ENCODE measurements at places on chromosomes 16 and 17.

GRCh38 chr17:34669511-34669910 is 90.1 kb downstream of the TMEM132E start:
- no peak for DNase-seq
- no peaks in the 10 kb centered on the region for H3K36me3 ChIP-seq
- H3K4me1 ChIP-seq, result no peaks in the 10 kb centered on the region
- H3K27me3 ChIP-seq, result no peaks in the 10 kb centered on the region

- H3K4me3 ChIP-seq, result no peak overlapping the region
- H3K27ac ChIP-seq, result no peak overlapping the region
- no peaks in the 10 kb centered on the region for H3K36me3 ChIP-seq
- no peak for DNase-seq
- H3K4me1 ChIP-seq, result no peaks in the 10 kb centered on the region
Measured at GRCh38 chr16:23254338-23254737, 47.8 kb upstream of the SCNN1B start.

GRCh38 chr17:44024271-44024663 is 9.5 kb upstream of the TMEM101 start:
- no peak overlapping the region for H3K27ac ChIP-seq
- H3K4me3 ChIP-seq, result no peak overlapping the region
- no peak for DNase-seq
- no peaks in the 10 kb centered on the region for H3K4me1 ChIP-seq
- no peaks in the 10 kb centered on the region for H3K27me3 ChIP-seq

DNA sequence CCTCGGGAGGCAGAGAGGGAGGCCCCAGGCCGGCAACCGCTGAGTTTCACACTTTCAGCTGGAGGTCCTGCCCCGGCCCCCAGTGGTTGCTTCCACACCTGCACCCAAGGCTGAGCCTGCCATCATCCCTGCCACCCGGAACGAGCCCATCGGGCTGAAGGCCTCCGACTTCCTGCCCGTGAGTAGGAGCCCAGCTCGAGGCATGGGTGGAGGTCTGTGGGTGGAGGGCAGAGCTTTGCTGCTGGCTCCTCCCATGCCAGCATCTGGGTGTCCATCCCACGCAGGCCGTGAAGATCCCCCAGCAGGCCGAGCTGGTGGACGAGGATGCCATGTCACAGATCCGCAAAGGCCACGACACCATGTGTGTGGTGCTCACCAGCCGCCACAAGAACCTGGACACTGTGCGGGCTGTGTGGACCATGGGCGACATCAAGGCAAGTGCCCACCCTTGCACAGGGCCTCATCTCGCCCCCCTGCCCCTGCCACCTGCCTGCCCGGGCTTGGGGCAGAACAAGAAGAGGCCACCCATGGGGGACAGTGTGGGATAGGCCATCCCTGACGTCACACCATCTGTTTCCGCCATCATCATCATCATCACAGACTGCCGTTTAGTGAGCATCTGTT is 19.6 kb downstream of the KATNB1 start:
- no peaks in the 10 kb centered on the region for H3K4me1 ChIP-seq
- H3K27me3 ChIP-seq, result no peaks in the 10 kb centered on the region
- peaks cover 6% of the 10 kb centered on the region for H3K36me3 ChIP-seq
- no peak overlapping the region for H3K4me3 ChIP-seq

DNA sequence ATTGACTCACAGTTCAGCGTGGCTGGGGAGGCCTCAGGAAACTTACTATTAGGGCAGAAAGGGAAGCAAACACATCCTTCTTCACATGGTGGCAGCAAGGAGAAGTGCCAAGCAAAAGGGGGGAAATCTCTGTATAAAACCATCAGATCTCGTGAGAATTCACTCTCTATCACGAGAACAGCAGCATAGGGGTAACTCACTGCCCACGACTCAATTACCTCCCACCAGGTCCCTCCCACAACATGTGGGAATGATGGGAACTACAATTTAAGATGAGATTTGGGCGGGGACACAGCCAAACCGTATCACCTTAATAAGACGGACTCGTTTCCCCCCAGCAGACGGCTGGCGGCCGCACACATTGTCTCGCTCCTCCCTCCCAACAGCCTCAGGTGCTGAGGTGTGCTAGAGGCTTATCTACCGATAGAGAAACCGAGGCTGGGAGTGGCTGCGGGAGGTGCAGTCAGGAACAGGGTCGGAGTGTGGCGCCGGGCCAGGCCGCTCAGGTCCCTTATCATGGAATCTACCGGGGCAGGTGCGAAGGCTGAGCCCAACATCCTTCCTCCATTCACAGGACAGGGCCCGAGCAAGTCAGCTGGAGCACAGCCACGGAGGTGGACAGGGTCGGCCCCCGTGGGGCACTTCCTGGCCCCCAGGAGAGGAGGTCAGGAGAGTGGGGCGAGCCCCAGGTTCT is 4.9 kb upstream of the ZG16B start:
- no peak overlapping the region for H3K27ac ChIP-seq
- no peak overlapping the region for H3K4me3 ChIP-seq
- H3K4me1 ChIP-seq, result no peaks in the 10 kb centered on the region

DNA sequence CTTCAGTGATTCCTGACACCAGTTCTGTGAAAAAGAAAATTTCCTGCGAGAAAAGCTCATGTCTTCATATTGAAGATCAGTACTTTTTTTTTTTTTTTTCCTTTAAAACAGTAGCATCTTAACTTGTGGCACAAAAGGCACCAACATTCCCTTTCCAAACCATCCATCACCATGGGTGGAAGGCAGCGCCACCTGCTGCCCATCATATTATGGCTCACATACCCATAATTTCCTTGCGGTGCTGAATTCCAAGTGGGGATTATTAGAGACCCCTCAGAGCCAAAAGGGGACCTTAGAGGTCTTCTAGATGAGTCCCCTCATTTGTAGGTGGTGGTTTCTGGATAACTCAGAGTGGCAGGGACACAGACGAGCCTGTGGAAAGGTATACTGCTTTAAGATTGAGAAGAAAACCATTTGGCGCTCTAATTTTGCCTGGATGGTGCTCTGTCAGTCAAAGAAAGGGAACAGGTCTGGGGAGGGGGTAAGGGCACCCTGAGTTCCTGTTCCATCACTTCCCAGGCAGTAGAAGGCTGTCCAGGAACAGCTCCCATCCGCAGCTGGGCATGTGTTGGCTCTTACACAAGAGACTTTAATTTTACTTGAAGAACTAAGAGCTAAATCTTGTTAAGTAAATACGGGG is 7.9 kb upstream of the SOST start:
- H3K27me3 ChIP-seq, result no peaks in the 10 kb centered on the region
- H3K27ac ChIP-seq, result no peak overlapping the region
- peaks cover 27% of the 10 kb centered on the region for H3K36me3 ChIP-seq
- DNase-seq, result no peak
- H3K4me3 ChIP-seq, result no peak overlapping the region

DNA sequence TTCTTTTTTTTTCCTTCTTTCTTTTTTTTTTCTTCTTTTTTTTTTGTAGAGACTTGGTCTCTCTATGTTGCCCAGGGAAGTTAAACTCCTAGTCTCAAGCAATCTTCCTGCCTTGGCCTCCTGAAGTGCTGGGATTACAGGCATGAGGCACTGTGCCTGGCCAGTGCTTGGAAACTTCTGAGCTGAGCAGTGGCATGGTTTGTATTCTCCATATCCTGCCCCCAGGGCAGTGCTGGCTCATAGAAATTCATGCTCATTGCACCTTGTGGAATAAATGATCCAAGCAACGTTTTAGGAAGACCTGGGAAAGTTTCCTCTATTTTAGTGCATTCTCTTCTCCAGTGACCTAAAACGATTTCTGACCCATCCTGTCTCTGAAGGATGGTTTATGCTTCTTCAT is 16.7 kb upstream of the SYT17 start:
- H3K4me1 ChIP-seq, result no peaks in the 10 kb centered on the region
- no peak for DNase-seq

GRCh38 chr17:74541176-74542111 is 4.5 kb downstream of the CD300C start:
- H3K27me3 ChIP-seq, result no peaks in the 10 kb centered on the region
- no peaks in the 10 kb centered on the region for H3K4me1 ChIP-seq
- no peak for DNase-seq
- no peak overlapping the region for H3K4me3 ChIP-seq
- no peaks in the 10 kb centered on the region for H3K36me3 ChIP-seq

GRCh38 chr16:89315791-89316581 is 98.5 kb downstream of the ZNF778 start:
- DNase-seq, result no peak
- no peaks in the 10 kb centered on the region for H3K36me3 ChIP-seq
- H3K27ac ChIP-seq, result peak overlapping the region; percentile 47
- H3K4me3 ChIP-seq, result no peak overlapping the region

- H3K4me1 ChIP-seq, result no peaks in the 10 kb centered on the region
- H3K27me3 ChIP-seq, result no peaks in the 10 kb centered on the region
- DNase-seq, result no peak
- no peak overlapping the region for H3K27ac ChIP-seq
- H3K36me3 ChIP-seq, result no peaks in the 10 kb centered on the region
- H3K4me3 ChIP-seq, result no peak overlapping the region
Measured at GRCh38 chr16:87515475-87516330, 22.9 kb upstream of the ZCCHC14 start.

DNA sequence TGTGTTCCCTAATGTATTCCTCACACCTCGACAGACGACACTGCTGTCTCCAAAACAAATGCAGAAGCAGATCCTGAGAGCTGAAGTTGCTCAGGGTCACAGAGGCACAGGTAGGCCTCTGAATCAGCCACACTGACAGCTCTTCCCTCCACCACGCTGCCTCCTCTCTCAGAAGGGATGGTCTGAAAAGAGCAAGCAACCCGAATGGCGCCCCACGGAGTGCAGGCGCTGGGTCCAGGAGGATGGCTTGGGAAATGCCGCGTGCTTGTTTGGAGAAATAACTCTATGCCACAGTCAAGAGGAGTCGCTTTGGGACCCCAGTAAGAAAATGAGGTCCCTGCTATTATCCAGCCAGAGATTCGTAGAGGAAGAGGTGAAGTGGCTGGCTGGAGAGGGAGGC is 15.9 kb downstream of the CYB561 start:
- H3K27ac ChIP-seq, result no peak overlapping the region
- no peaks in the 10 kb centered on the region for H3K27me3 ChIP-seq
- no peak for DNase-seq

GRCh38 chr16:67552476-67552875 is 9.8 kb upstream of the CTCF start:
- no peak overlapping the region for H3K4me3 ChIP-seq
- H3K27me3 ChIP-seq, result no peaks in the 10 kb centered on the region
- no peaks in the 10 kb centered on the region for H3K36me3 ChIP-seq
- DNase-seq, result no peak
- no peak overlapping the region for H3K27ac ChIP-seq
- H3K4me1 ChIP-seq, result no peaks in the 10 kb centered on the region

DNA sequence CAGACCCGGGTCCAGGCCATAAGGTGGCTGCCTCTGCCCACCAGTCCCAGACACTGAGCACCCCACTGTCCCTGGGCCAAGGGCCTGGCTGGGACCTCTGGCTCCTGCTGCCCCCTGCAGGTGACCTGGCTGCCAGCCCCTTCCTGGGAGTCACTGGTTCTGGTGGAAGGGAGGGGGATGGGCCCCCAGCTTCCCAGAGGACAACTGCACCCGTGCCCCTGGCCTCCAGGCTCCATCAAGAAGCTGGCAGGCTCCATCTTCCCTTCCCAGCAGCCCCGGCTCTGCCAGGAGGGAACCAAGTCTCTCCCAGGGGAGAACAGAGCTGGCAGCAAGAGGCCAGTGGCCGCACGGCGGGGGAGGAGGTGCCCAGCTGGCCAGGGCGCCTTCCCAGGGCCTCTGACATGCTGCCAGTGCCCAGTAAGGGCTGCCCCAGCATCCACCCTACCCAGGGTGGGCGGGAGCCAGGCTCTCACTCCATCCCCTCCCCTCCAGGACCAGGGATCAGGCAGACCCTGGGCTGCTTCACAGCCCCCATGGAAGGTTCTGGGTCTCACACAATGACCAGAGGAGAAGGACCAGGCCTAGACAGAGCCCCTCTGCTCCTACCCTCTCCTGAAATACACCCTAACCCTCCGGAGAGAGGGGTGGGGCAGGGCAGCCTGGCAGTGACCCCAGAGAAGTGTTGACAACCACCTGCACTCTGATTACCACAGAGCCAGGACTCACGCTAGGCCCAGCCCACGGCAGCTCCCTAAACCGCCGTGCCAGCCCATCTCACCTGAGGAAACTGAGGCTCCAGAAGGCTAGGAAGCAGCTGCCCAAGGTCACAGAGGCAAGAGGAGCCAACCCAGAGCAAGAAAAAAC is 3.6 kb downstream of the CLUH start:
- H3K27me3 ChIP-seq, result no peaks in the 10 kb centered on the region
- H3K36me3 ChIP-seq, result no peaks in the 10 kb centered on the region
- peak overlapping the region; percentile 84 for H3K4me3 ChIP-seq
- H3K4me1 ChIP-seq, result peaks cover 33% of the 10 kb centered on the region

GRCh38 chr16:26598061-26598460 is 468.7 kb upstream of the C16orf82 start:
- no peak for DNase-seq
- no peak overlapping the region for H3K4me3 ChIP-seq
- no peaks in the 10 kb centered on the region for H3K27me3 ChIP-seq

DNA sequence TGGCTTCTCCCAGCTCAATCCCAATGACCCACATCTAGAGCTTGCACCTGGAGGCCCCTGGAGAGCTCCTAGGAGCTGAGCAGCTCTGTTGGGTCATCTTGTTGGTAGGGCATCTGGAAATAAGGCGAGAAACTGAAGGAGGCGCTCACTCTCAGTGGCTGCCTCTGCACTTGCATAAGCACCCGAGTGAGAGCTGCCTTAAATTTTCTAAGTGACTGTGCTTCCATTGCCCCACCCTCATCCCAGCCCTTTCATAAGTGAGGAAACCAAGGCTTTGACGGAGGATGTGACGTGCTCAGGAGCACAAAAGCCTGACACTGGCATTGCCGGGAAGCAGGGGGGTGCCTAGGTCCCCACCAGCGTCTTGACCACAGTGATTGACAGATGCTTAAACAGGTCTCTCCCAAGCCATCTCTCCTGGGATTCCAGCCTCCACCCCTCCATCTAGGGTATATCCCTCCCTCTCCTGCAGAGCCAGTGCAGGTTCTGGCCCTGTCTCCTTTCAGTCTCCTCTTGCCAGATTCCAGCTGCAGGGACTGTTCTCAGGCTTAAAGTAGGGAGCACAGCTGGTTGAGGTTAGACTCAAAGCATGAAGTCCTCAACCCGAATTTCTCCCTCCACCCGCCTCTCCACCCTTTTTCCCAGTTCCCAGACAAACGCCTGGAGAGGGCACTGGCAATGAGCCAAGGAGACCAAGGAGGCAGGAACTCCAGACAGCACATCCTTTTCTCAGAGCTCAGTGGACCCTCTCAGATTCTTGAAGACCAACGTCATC is 113.7 kb downstream of the IRX5 start:
- H3K36me3 ChIP-seq, result no peaks in the 10 kb centered on the region
- no peak overlapping the region for H3K27ac ChIP-seq
- no peaks in the 10 kb centered on the region for H3K4me1 ChIP-seq
- H3K27me3 ChIP-seq, result no peaks in the 10 kb centered on the region
- DNase-seq, result no peak
- no peak overlapping the region for H3K4me3 ChIP-seq

GRCh38 chr17:72872396-72872795 is 220.1 kb downstream of the SLC39A11 start:
- H3K4me1 ChIP-seq, result no peaks in the 10 kb centered on the region
- H3K36me3 ChIP-seq, result no peaks in the 10 kb centered on the region
- H3K4me3 ChIP-seq, result no peak overlapping the region
- no peak overlapping the region for H3K27ac ChIP-seq
- DNase-seq, result no peak
- no peaks in the 10 kb centered on the region for H3K27me3 ChIP-seq

- no peaks in the 10 kb centered on the region for H3K4me1 ChIP-seq
- DNase-seq, result no peak
- no peaks in the 10 kb centered on the region for H3K27me3 ChIP-seq
- H3K4me3 ChIP-seq, result no peak overlapping the region
Measured at GRCh38 chr17:12472252-12473173, 193.2 kb upstream of the MYOCD start.
